Left cardiac atrium (tissue), 4 donors: ENCODE measurements at places on chromosomes 6 and 20.

GRCh38 chr6:166611631-166612030 is 15.4 kb downstream of the RPS6KA2 start:
- no peak for DNase-seq

DNA sequence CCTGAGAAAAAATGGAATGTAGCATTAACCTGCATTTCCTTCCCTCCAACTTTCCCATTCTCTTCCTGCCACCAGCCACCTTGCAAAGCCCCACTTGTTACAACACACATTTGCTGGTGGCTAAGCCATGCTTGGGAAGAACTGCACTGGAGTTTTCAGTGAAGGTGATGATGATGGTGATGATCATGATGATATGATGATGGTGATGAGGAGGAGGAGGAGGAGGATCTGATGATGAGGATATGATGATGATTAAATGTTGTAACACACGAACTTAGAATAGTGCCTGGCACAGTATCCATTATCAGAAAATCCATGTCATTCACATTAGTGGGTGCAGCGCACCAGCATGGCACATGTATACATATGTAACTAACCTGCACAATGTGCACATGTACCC is 297.2 kb downstream of the TSHZ2 start:
- no peak for DNase-seq

DNA sequence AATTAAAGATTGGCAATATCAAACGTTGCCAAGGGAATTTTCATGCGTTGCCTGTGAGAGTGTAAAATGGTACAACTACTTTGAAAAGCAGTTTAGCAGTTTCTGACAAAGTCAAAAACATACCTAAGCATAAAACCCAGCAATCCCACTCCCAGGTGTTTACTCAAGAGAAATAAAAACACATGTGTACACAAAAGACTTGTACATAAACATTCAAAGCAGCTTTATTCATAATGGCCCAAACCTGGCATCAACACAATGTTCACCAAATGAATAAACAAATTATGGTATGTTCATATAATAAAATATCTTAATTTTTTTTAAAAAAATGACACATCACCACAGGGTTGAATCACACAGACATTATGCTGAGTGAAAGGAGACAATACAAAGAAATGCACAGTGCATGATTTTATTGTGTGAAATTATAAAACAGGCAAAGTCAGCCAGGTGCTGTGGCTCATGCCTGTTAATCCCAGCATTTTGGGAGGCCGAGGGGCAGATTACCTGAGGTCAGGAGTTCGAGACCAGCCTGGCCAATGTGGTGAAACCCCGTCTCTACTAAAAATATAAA is 240.4 kb upstream of the MARCKS start:
- no peak for DNase-seq

GRCh38 chr6:36118550-36119107 is 11.7 kb upstream of the MAPK13 start:
- DNase-seq, result no peak

DNA sequence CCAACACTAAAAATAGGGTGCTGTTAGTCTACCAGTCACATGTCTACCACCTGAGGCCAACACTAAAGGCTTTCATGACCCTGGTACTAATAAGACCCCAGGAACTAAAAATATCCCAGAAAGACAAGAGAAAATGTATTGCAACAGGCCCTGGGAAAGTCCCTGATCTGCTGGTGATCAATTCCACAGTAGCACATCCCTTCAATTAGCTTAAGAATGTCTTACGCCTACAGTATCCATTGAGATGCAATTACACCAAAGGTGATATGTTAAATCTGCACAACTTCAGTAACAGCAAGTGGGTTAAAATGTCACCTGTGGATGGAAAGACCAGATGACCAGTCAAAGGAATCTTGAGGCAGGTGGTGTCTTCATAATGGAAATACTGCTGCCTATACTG is 3.1 kb downstream of the SEMG1 start:
- DNase-seq, result no peak

GRCh38 chr6:50990750-50991446 is 172.2 kb downstream of the TFAP2B start:
- no peak for DNase-seq

GRCh38 chr6:152700427-152700826 is 2.7 kb downstream of the MYCT1 start:
- DNase-seq, result no peak

- DNase-seq, result no peak
Measured at GRCh38 chr6:145865595-145865994, 51.0 kb upstream of the FBXO30 start.

DNA sequence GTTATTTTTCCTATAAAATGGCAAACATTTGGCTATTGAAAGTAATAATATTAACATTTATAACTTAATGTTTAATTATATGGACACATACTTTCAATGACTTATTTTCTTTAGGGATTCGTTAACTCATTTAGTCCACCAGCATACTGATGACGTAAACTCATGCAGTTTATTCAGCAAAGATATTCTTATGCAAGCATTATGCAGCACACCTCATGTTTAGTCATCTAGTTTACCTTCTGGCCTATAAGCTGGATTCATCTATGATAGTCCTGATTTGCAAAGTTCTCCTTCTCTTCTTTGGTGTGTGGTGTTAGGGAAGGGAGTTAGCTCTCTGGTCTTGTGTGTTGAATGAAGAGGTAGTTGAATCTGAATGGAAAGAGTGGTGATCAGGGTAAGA is 60.0 kb downstream of the OR2J2 start:
- no peak for DNase-seq

- DNase-seq, result no peak
Measured at GRCh38 chr6:169326067-169326799, 72.6 kb upstream of the THBS2 start.

- no peak for DNase-seq
Measured at GRCh38 chr6:75386050-75386770, 101.6 kb upstream of the TMEM30A start.

DNA sequence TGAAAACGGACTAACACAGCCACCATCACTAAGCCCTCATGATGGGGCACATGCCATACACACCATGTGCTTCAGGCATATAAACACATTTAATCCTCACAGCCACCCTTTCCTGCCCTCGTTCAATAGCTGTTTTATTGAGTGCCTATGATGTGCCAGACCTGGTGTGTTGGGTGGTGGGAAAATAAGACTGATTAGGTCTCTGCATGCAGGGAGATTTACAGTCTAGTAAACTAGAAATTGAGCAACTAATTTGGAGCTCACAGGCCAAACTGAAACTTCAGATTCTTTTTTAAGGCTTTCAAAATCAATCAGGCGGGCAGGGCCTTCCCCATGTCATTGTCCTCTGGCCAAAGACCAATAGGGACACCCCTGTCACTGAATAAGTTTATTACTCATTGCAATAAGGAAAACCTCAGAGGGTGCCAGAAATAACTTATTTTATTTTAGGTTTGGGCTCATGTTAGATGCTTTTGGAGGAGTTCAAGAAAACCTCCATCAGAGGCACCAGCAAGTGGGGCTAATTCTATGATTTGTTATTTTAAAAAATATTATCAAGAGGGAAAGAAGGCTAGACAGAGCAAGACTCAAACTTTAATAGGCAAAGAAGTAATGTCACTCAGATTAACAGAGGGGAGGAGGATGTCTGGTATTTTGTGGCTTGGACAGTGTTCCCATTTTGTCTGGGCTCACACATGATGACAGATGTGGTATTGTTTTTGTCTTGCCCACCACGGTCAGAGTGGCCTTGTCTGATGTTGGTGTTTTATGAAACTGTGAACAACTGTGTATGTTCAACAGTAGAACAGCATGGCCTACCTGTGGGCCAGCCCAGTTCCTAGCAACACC is 12.0 kb downstream of the ZFP64 start:
- DNase-seq, result no peak

DNA sequence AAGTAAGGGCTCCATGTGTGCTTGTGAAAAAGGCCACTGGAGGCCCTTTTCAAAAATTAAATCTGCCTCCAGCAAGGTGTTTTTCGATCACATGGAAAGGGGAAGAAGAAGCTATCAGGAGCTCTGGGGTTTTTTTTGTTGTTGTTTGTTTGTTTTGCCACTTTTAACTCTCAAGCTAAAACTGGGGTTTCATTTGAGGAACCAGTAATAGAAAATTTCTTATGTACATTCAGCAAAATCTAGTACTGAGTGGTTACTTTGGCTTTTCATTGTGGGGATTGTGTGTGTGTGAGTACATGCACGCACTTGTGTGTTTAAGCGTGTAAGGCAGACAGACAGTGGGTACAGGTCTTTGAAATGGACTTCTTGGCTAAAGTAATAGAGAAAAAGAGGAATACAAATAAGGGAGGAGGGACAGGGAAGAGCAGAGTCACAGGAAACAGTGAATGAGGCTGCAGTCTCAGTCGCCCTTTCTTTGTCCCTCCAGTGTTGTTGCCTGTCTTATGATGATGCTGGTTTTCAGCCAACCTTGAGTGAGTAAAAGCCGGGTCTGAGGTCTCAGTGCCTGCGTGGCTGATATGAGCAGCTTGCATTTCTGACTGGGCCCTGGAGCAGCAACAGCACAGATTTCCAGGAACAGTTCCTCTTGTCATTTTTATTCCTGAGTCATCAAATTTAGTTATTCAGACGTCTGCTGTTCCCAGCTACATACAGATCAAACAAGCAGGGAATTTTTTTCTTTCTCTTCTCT is 26.2 kb downstream of the SLC16A10 start:
- DNase-seq, result peak; percentile 44

- no peak for DNase-seq
Measured at GRCh38 chr6:136188486-136188885, 61.6 kb downstream of the MTFR2 start.

- no peak for DNase-seq
Measured at GRCh38 chr20:10596710-10597121, 77.1 kb downstream of the JAG1 start.

DNA sequence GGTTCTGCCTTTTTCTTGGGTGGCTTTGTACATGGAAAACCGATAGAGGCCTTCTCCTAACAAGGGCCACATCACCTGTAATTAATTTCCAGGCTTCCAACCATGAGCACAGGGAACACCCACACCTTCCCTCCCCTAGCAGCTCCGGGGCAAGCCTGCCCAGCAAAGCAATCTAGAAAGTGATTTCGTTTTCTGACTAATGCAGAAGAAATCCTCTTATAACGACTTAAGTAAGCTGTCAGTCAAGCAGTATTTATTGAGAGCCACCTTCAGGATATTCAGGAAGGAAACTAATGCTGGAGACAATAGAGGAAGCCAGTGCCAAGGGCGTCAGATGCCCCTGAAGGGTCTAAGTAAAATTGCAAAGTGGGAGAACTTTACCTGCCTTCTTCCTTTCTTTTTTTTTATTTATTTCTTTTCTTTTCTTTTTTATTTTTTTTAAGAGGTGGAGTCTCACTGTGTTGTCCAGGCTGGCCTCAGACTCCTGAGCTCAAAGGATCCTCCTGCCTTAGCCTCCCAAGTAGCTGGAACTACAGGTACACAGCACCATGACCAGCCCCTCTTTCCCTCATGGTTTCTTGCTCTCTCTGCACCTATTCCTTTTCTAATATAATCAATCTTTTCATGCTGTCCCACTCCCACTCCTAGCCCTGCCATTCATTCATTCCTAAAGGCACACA is 67.5 kb upstream of the MBOAT1 start:
- no peak for DNase-seq

- no peak for DNase-seq
Measured at GRCh38 chr6:24060982-24061754, 64.8 kb upstream of the NRSN1 start.
